ENCODE measurements at places on chromosomes 4 and X. TPM values are rescaled to one million over a fixed set of nuclear protein-coding genes. Genes with fewer than 3 reads are reported as not detected.

NAP1L2 gene
- total RNA-seq, result 0.16 TPM

- no peak for DNase-seq
- H3K4me1 ChIP-seq, result no peaks in the 10 kb centered on the region
- no peak overlapping the region for H3K4me3 ChIP-seq
- no peak overlapping the region for H3K27ac ChIP-seq
Measured at GRCh38 chr4:99875071-99875470, 19.2 kb downstream of the LAMTOR3 start.

GRCh38 chrX:10800796-10801195 is 180.4 kb upstream of the MID1 start:
- H3K27me3 ChIP-seq, result no peaks in the 10 kb centered on the region
- no peak for DNase-seq
- peaks cover 4% of the 10 kb centered on the region for H3K4me1 ChIP-seq
- no peak overlapping the region for H3K4me3 ChIP-seq
- H3K36me3 ChIP-seq, result no peaks in the 10 kb centered on the region
- H3K27ac ChIP-seq, result no peak overlapping the region

DNA sequence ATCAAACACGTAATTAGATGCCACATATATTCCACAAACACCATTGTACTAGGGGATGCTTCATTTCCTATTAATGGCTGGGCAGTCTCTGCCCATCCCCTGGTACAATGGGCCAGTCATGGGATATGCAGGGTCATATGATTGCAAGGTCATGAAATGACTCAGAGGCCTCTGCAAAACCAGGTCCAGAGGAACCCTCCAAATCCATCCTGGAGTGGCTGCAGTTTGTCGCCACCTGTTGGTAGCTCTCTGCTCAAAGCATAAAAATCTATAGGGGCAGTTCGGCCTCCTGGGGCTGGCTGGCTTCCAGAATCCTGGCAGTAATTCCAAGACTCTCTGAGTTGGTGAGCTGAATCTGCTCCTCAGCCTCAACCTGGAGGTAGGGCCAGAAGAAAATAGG is 22.9 kb upstream of the PUDP start:
- no peaks in the 10 kb centered on the region for H3K27me3 ChIP-seq
- no peak overlapping the region for H3K27ac ChIP-seq
- H3K4me3 ChIP-seq, result no peak overlapping the region
- no peaks in the 10 kb centered on the region for H3K4me1 ChIP-seq
- no peaks in the 10 kb centered on the region for H3K36me3 ChIP-seq

- no peaks in the 10 kb centered on the region for H3K27me3 ChIP-seq
- no peaks in the 10 kb centered on the region for H3K36me3 ChIP-seq
- no peak for DNase-seq
- H3K27ac ChIP-seq, result no peak overlapping the region
Measured at GRCh38 chr4:8189551-8190466, 9.3 kb upstream of the SH3TC1 start.

DNA sequence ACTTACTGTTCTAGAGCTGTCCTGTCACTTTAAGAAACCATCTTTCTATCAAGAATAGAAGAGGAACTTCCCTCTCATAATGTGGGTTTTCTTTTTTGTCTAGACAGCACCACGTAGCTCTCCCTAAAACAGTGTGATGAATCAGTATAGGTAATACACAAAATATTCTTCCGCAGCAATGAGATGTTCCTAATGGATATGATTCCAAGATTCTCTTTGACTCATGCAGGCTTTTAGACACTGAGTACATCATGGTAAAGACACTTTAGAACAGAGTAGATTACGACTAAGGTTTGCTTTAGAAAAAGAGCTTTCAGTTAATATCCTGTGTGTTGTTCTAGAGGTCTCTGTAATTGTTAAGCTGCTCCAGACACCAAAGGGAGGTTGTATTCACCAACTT is 69.8 kb downstream of the PTTG2 start:
- no peaks in the 10 kb centered on the region for H3K4me1 ChIP-seq
- H3K4me3 ChIP-seq, result no peak overlapping the region
- H3K36me3 ChIP-seq, result no peaks in the 10 kb centered on the region

DNA sequence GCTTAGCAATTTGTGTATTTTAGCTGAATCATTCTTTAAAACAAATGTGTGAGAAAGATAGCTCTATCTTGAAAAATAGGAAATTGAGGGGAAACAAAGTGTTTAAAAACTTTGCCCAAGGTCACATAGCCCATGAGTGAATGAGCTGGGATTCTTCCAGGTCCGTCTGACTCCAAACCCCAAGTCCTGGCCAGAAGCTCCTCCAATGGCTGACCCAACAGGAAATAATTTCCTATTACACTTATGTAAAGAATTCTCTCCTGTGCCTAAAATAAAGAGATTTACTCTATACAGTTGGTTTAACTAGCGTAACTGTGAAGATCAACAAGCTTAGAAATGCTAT is 287.6 kb downstream of the ARHGAP24 start:
- no peaks in the 10 kb centered on the region for H3K36me3 ChIP-seq
- H3K4me3 ChIP-seq, result no peak overlapping the region
- H3K27ac ChIP-seq, result no peak overlapping the region
- no peaks in the 10 kb centered on the region for H3K27me3 ChIP-seq
- H3K4me1 ChIP-seq, result no peaks in the 10 kb centered on the region

DNA sequence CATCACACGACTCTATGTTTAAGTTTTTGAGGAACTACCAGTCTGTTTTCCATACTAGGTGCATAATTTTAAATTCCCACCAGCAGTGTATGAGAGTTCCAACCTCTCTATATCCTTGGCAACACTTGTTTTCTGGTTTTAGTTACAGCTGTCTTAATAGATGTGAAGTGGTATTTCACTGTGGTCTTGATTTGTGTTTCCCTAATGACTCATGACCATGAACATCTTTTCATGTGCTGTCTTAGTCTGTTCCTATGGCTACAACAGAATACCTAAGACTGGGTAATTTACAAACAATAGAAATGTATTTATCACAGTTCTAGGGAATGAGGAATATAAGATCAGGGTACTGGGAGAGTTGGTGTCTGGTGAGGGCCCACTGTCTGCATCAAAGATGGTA is 51.5 kb upstream of the GPR78 start:
- peaks cover 45% of the 10 kb centered on the region for H3K4me1 ChIP-seq
- H3K4me3 ChIP-seq, result no peak overlapping the region
- no peak for DNase-seq
- no peaks in the 10 kb centered on the region for H3K36me3 ChIP-seq
- no peak overlapping the region for H3K27ac ChIP-seq

GRCh38 chr4:40183615-40184411 is 13.0 kb upstream of the RHOH start:
- H3K4me1 ChIP-seq, result no peaks in the 10 kb centered on the region
- DNase-seq, result no peak
- H3K36me3 ChIP-seq, result no peaks in the 10 kb centered on the region
- no peaks in the 10 kb centered on the region for H3K27me3 ChIP-seq

- H3K27me3 ChIP-seq, result no peaks in the 10 kb centered on the region
- no peaks in the 10 kb centered on the region for H3K36me3 ChIP-seq
- DNase-seq, result peak; percentile 6
- H3K27ac ChIP-seq, result peak overlapping the region; percentile 49
- H3K4me3 ChIP-seq, result no peak overlapping the region
Measured at GRCh38 chr4:110106931-110107296, 91.5 kb downstream of the ELOVL6 start.
